Vagina (tissue), 2 donors: ENCODE measurements at places on chromosomes 12 and 14. TPM values are rescaled to one million over a fixed set of nuclear protein-coding genes. Genes with fewer than 3 reads are reported as not detected.

The KERA gene
- not detected for total RNA-seq

The PRKD1 gene
- 11.8 TPM for total RNA-seq

The PLCZ1 gene
- not detected for total RNA-seq

The NDRG2 gene
- total RNA-seq: 307 TPM

The LRR1 gene
- 3.7 TPM for total RNA-seq

DNA sequence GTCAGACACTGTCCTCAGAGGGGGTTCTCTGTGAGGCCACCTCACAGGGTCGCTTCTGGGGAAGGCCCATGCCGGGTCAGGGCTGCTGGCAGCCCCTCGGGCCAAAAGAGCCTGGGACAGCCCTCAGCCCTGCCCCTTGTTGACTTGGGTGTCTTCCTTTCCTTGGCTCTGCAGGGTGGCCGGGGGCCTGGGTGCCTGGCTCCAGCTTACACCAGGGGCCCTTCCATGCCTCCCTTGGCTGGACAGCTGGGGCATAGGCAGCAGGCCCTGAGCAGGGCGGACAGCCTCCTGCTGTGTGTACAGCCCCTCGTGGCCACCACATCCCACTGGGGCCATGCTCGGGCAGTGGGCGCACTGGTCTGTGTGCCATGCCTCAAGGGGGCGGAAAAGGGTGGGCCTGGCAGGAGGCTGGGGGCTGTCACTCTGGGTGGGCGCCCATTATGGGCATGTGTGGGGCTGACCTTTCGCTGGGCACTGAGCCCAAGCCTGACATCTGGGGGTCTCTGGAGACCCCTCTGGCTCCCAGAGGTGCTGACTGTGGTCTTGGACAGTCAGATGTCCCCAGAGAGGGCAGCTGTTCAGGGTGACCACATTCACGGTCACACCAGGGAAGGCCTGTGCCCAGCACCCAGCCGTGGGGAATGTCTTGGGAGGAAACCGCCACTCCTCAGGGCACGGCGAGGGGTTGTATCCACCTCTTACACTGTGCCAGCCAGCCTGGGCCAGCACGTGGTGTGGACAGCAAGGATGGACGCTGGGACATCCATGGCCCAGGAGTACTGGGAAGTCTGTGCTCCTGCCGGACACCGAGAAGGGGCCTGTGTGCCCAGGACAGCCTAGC lies 313.3 kb downstream of the TMEM121 start:
- peak; percentile 81 for DNase-seq

GRCh38 chr14:103061482-103061976 lies 4.2 kb upstream of the CDC42BPB start:
- no peak for DNase-seq

- no peak for DNase-seq
Measured at GRCh38 chr12:81340910-81341309, 263.0 kb downstream of the ACSS3 start.

GRCh38 chr14:40842816-40843215 lies 763.9 kb upstream of the LRFN5 start:
- no peak for DNase-seq

- DNase-seq: no peak
Measured at GRCh38 chr14:81797315-81797714, 263.7 kb upstream of the SEL1L start.

GRCh38 chr14:49908433-49908782 lies 15.5 kb downstream of the ARF6 start:
- no peak for DNase-seq

DNA sequence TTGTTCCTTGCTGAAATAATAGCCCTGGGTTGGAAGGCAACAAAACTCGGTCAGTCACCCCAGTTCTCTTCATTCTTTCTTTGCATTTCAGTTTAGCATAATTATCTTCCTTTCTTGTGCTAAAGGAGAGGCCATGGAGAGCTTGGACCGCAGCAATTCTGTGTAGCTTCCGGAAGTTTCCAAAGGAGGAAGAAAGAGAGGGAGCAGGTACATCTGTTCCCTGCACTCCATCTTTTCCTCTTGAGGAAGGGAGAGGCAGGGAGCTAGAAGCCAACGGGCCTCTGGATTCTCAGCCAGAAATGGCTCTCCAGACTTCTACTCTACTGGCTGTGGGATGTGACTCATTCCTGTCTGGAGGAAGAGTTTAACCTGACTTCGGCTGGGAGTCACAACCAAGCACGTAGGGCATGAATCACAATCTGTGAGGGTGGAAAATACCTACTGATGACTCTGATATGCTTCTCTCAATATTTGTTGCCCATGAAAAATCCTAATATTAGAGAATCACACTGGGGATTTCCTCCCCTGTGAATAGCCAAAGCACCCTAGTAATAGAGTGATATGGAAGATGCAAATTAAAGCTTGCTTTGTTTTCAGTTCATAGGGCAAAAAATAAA lies 17.0 kb downstream of the ANO6 start:
- no peak for DNase-seq

DNA sequence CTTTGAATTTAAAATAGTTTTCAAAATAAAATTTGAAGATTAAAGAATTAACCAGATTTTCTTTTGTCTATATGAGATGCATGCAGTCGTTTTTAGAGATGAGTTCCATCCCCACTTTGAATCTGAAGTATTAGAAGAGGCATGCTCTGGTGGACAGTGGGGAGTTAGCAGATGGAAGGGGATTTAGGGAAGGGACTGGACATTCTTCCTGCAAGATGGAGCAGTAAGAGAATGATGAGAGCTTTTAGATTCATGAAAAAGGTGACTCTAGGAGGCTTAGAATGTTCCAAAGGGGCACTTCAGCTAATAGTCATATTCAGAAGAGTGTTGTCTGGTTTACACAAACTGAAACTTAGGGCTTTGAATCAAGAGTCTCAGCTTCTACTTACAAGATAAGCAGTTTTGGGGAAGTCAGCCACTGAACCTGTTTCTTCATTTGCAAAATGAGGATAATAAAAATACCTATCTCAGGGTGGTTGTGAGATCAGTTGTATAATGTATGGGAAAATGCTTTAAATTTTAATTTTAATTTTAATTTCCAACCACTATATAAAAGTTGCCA lies 3.7 kb downstream of the ZBTB1 start:
- no peak for DNase-seq
